Stimulated activated CD4-positive, alpha-beta T cell treated with anti-CD3 and anti-CD28 coated beads, Interleukin-15, amount 100 ng/mL, for 1 hour (primary cell): ENCODE measurements at places on chromosomes 3 and 15.
A peak's percentile ranks its signal among the peaks of the same experiment; 100 is the strongest.

GRCh38 chr3:12868039-12869034 lies 27.0 kb upstream of the RPL32 start:
- DNase-seq, result peak; percentile 35

GRCh38 chr3:150296123-150296735 lies 111.9 kb upstream of the TSC22D2 start:
- no peak for DNase-seq

- DNase-seq, result no peak
Observed at GRCh38 chr3:62793946-62794345, 81.3 kb downstream of the CADPS start.

DNA sequence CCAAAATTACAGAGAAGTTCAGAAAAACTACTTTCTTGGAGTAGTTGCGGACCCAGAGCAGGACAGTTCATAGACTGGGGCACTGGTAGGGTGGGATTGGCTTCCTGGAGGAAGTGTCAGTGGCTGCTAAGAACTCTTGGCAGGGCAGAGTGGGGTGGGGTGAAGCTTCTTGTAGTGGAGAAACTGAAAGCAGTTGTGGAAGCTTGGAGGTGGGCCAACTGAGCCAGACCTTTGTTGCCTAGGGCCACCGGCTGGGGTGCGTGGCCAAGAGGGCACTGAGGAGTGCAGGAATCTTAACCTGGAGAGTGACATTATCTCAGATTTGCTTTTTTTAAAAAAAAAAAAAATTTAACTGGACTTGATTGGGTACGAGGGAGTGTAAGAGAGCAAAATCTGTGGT lies 3.1 kb downstream of the KAT2B start:
- DNase-seq, result peak; percentile 22

DNA sequence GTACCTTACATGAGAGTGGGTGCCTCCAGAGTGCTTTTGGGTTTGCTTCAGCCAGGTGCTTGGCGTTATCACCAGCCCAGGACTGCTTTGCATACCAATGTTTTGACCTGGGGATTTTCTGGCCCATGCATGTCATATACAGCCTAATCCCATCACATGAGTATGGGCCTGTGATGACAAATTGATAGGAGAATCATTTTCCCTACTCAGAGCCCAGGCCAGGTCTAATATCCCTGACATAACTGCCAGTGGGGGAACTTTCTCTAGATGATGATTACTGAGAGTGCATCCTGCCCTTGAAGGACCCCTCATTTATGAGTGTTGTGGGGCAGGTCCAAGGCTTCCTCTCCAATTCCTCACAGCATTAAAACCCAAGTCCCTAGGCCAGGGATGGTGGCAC lies 197.5 kb upstream of the LYSMD4 start:
- DNase-seq, result no peak

GRCh38 chr3:50470658-50471057 lies 32.8 kb downstream of the CACNA2D2 start:
- DNase-seq, result no peak

DNA sequence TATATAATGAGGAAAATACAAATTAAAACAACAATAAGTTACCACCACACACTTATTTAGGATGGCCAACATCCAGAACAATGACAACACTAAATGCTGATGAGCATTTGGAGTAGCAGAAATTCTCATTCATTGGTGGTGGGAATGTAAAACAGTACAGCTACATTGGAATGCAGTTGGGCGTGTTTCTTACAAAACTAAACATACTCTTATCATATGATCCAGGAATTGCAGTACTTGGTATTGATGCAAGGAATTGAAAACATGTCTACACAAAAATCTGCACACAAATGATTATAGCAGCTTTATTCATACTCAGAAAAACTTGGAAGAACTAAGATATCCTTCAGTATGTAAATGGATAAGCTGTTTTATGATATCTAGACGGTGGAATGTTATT lies 594.2 kb downstream of the ZBBX start:
- DNase-seq, result no peak

GRCh38 chr15:42608110-42608531 lies 32.7 kb downstream of the STARD9 start:
- no peak for DNase-seq

DNA sequence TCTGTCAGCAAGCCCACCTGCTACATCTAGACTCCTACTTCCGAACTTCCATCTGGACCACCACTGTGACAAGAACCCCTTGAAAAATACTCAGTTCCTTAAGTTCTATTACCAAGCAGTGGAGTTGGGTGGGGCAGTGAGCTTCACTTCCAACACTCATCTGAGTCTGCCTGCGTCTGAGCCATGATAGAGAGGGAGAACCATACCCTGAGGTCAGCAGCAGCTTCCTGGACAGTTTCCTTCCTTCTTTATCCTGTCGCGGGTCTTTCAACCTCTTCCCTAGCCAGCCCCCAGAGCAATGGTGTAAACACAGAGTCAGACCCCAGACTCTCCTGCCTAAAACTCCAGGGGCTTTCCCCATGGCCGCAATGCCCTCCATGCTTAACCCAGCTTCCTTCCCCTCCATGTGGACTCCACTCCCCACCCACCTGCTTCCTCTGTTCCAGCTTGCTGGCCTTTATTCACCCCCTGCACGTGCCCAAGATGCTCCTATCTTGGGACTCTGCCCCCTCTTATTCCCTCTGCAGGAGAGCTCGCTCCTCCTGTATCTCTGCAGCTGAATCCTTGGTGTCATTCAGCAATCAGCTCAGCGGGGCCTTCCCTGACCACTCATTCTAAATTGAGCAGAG lies 211.2 kb downstream of the SHQ1 start:
- DNase-seq, result no peak

- no peak for DNase-seq
Observed at GRCh38 chr3:191959876-191960413, 499.0 kb downstream of the PYDC2 start.

- DNase-seq, result no peak
Observed at GRCh38 chr3:130841357-130841756, 52.5 kb upstream of the ATP2C1 start.

- DNase-seq, result no peak
Observed at GRCh38 chr3:104606812-104607211, 759.9 kb upstream of the ALCAM start.

DNA sequence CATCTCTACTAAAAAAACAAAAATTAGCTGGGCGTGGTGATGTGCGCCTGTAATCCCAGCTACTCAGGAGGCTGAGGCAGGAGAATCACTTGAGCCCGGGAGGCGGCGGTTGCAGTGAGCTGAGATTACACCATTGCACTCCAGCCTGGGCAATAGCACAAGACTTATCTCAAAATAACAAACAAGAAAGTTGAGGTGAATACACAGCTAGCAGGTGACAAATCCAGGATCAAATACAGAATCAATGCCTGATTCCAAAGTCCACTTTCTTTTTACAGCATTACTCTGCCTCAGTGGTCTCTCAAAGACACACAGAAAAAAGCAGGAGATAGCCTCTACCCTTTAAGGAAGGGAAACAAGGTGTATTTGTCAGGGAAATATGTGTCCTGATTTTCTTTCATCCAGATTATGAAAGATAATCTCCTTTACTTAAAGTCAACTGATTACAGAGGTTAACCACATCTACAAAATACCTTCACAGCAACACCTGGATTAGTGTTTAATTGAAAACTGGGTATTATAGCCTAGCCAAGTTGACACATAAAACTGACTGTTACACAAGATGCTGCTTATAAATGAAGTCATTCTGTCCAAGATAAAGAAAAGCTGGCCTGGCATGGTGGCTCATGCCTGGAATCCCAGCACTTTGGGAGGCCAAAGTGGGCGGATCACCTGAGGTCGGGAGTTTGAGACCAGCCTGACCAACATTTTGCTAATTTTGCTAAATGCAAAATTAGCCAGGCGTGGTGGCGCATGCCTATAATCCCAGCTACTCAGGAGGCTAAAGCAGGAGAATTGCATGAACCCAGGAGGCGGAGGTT lies 4.0 kb upstream of the SLC25A38 start:
- DNase-seq, result no peak

DNA sequence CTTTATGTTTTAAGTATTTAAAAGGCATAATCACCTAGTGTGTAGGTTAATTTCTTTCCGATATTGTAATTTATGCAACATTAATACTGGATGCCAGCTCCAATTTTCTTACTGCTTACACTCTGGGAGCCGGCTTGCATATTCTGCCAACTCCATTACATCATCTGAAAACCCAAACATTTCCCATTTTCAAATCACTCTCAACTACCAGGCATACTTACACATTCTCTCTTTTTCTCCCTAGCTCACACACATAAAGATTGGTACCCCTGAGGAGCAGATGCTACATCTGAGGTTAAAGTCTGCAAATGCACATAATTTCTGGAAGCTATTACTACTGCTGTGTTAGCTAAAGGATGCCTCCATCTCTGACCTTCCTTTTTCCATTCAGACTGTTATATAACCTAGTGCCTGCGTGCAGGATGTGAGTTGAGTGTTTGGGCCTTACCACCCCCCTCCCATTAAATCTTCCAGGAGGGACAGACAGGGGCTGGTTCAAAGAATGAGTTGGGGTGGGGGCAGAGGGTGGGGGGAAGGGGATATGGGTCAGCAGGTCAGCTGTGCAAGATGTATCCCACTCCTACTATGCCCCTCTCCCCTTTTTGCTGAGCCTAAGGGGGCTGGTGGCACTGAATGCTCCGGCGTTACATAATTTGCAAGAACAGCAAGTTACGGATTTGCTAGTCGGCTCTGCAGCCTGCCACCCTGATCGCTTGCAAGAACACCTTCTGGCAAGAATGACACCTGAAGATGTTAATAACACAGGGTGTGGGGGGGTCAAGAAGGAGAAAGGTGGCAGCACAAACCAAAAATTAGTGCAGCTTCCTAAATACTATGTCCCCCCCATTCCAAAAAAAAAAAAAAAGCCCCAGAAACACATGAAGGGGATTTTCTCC lies 2.5 kb downstream of the RORA start:
- no peak for DNase-seq

DNA sequence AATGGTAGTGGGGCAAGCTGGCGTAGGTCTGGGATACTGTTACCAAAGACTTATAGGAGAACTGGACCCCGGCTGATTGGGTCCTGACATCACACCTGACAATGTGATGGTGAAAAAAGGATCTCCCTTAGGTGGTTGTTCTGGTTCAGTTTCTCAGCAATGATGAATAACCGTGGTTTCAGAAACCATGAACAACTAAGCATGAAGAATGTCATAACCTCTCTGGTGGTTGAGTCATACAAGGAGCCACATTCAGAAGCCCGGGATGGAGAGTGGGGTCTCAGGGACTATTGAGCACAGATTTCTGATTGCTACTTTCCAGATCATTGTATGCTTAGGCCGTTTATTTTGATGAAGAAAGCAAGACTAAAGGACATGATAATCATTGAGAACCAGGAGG lies 17.4 kb downstream of the GPR160 start:
- no peak for DNase-seq

GRCh38 chr15:66682865-66683264 lies 19.2 kb upstream of the SMAD6 start:
- DNase-seq, result no peak

GRCh38 chr3:25960776-25961175 lies 170.9 kb downstream of the OXSM start:
- DNase-seq, result no peak

- no peak for DNase-seq
Observed at GRCh38 chr3:184595726-184596125, 34.1 kb downstream of the EPHB3 start.

GRCh38 chr15:63194302-63194701 lies 4.9 kb downstream of the RAB8B start:
- DNase-seq, result no peak

DNA sequence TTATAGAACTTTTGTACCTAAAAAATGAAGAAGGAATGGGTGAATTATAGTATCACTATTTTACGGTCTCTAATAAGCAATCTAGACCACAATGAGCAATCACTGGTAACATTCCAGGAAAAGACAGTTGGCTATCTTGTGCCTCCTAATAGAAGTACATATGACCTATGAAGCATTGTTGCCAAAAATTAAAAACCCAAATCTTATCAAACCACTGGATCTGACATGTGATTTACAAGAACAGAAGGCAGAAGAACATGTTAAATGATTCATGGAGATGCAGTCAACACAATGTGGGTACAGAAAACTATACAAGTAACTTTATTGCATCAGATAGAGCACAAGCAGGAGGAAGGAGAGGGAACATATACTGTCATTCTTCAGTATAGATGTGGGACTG lies 14.5 kb upstream of the HYKK start:
- no peak for DNase-seq

- DNase-seq, result no peak
Observed at GRCh38 chr3:71103430-71103921, 480.1 kb downstream of the FOXP1 start.

GRCh38 chr3:150232992-150233451 lies 175.1 kb upstream of the TSC22D2 start:
- DNase-seq, result no peak

DNA sequence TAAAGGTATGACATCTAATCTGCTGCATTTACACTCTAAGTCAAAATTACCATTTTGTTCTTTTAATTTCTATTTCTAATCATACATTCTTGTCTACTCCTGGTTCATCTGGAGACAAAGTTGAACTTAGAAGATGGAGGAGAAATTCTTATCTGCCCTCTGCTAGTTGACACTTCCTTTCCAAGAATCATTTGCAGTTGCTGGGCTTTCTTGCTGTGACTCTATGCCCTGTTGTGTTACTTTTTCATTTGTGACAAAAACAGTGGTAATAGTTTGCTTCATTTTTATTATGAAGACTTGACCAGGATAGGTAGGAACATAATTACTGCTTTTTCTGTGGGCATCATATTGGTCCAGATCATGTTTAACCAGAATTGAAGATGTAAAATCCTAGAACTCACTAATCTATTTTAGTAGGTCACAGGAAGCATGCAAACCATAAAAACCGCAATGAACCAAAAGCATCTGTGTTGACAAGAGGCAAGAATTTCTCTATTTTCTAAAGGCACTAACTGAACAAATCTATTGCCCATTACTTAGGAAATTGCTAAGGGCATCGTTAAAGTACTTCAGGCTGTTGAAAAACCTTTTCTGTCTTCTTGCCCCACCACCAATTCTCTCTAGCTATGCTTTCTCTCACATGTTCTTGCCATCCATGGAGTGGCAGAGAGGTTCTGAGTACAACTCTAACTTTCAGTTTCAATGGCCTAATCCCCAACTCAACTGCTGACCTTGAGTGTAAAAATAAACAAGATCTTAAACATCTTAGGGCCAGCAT lies 4.2 kb upstream of the CCR2 start:
- DNase-seq, result no peak

DNA sequence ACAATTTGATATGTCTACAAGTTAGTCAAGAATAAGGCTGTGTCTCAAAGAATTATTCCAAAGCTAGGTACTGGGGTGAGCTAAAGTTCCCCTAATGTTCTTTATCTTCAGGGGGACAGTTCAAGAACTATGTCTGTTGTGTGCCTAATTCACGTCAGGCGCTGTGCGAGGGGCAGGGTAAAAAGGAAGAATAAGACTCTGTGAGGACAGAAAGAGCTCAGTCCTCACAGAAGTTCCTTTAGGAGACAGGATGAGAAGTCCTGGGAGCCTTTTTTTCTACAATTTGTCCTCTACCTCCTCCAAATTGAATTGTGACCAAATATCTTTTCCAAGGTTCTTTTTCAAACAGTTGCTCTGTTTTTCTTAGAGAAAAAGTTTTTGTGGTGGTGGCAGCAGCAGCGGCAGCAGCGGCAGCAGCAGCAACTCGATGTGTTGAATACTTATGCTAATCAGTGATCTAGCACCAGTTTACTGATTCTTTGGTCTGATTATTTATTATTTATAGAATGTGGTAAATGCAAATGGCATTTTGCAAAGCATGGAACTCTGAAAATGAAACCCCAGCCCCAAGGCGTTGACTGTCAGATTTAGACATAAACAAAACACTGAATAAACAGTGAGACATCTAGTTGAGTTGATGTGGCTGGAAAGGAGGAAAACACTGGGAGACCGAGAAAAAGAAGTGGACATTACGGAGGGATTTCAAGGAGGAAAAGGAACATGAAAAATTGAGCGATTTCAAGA lies 88.6 kb downstream of the GTPBP8 start:
- no peak for DNase-seq
